CD14-positive monocyte (primary cell): ENCODE measurements at places on chromosomes 6 and 20.

DNA sequence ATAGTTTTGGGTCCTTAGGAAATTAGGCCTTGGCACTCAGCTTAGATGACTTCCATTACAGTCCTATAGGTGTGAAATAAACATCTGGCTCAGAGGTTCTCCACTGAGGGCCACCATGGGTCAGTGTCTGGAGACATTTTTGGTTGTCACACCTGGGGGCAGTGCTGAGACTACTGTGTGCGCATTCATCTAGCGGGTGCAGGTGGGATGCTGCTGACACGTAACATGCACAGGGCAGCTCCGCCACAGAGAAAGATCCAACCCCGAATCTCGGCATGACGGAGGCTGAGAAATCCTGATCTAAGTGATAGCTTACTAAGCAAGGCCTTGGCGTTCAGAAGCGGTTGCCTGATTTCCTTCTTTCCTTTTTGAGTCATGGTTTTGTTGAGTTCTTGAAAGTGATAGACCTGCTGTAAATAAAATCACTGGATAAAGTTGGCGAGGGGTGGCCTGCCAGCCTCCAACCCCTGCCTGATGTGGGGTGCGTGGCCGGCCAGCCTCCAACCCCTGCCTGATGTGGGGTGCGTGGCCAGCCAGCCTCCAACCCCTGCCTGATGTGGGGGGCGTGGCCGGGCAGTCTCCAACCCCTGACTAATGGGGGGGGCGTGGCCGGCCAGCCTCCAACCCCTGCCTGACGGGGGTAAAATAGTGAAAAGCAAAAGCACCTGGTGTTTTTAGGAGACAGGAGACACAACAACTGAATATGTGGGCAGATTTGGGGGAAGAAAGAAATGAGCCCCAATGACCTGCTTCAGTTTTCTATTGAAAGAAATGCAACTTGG is 158.1 kb downstream of the CDH26 start:
- peak; percentile 39 for DNase-seq

DNA sequence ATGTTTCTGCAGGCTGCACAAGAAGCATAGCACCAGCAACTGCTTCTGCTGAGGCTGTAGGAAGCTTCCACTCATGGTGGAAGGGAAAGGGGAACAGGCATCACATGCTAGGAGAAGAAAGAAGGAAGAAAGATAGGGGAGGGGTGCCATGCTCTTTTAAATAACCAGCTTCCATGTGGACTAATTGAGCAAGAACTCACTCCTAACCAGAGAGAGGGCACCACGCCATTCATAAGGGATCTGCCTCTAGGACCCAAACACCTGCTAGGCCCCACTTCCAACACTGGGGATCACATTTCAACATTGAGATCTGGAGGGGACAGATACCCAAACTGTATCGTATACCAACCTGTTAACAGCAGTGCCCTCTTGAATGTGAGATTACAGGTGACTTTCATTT is 46.9 kb upstream of the ARMC2 start:
- peak; percentile 69 for DNase-seq

DNA sequence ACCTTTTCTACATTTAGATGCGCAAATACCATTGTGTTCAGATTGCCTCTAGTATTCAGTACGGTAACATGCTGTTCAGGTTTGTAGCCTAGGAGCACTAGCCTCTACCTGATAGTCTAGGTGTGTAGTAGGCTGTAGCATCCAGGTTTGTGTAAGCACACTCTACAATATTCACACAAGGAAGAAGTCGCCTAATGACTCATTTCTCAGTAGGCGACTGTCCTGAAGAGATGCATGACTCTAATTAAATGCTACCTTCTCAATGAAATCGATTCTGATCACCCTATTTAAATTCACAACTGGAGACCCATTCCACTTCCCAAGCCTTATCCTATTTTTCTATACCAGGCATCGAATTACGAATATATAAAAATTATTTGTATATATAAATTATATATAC is 1.3 kb downstream of the MCUR1 start:
- DNase-seq = no peak

- no peak for DNase-seq
Measured at GRCh38 chr6:43913375-43914271, 143.6 kb downstream of the VEGFA start.

DNA sequence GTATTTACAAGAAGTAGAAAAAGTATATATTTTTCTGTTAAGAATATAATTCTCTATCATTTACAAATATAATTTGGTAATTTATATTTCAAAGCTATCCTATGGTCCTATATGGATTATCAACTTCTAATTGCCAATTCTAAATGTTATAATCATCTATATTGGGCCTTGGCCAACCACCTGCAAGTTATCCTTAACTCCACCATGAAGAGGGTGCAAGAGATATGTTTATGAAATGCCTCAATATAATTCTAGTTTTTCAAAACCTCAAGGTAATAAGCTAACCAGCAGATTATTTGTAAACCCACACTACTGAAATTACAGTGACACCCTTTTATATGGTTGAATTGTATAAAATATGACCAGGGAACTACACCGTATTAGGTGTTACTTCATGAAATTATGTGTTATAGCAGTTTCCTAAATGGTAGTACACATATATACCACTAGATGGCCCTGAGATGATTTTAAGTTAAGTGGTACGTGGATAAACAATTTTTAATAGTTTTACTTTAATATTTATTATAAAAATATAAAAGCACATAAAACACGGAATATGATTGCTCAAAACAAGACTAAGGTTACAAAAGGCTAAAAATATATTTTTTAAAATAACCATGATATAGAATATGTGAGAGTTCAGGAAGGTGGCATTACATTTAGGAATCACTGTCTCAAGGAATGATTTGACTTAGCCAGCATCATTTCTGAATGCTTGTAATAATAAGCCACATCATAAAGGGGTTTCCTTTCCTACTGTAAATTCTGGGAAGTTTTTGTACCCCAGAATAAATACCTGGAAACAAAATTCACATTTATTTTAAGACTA is 9.8 kb upstream of the PNISR start:
- peak; percentile 25 for DNase-seq

- DNase-seq = no peak
Measured at GRCh38 chr6:6033858-6034257, 27.1 kb upstream of the NRN1 start.

DNA sequence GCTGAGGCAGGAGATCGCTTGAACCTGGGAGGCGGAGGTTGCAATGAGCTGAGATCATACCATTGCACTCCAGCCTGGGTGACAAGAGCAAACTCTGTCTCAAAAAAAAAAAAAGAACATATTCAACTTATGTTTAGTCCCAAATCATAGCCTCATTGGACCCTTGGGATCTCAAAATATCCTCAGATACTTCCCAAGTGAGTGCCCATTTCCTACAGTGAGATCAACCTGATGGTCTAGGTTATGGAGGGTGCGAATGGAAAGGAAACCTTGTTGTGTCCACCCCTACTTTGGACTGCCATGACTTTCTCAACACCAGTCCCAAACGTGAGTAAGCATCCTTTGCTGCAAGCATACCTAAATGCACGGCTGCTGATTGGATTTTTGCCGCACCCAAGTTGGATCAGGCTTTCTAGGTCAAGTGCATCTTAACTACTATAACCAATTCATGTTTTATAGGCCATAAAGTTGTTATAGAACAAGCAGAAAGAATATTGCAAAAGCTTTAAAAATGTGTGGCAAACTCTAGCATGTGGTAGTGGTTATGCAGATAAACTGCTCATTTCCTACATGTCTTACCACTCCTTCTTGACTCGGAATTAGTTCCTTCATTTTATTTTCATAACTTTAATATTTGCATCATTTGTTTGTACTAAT is 131.2 kb downstream of the PLEKHG1 start:
- no peak for DNase-seq

- DNase-seq = no peak
Measured at GRCh38 chr6:78505178-78505577, 362.2 kb upstream of the IRAK1BP1 start.
